ENCODE measurements at places on chromosomes 16 and 17.

GRCh38 chr16:50838885-50839284 lies 97.0 kb downstream of the CYLD start:
- no peak for DNase-seq

DNA sequence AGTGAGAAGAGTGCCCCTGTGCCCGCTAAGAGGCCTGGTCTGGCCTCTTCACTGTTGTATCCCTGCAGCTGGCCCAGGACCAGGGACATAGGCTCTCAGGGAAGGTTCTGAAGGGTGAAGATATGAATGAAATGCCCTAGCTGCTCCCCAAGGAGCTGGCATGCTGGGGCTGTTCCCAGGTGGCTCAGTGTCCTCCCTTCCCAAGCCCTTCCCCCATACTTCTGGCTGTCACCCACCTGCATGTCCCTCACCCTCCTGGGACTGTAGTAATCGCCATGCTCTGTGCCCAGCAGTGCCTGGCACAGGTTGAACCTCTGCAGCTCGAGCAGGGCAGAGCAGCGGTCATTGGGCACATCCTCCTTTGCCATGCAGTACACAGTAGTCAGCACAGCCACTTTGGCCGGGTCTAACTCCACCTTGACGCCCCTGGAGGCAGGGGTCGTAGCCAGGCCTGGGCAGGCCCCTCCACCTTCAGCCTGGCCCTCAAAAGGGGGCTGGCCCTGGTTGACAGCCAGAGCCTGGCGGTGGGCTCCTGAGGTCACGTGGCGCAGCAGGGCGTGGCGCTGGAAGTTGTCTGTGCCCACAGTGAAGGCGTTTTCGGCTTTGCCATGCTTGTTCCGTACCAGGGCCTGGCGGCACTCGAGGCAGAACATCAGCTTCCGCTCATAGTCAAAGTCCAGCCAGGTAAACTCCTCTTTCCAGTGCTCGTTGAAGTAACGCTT lies 7.6 kb downstream of the C17orf113 start:
- DNase-seq = no peak

- no peak for DNase-seq
These were observed 4.7 kb downstream of the SLC47A1 start for GRCh38 chr17:19538095-19539039.

GRCh38 chr17:79414793-79415211 lies 196.0 kb downstream of the RBFOX3 start:
- no peak for DNase-seq

DNA sequence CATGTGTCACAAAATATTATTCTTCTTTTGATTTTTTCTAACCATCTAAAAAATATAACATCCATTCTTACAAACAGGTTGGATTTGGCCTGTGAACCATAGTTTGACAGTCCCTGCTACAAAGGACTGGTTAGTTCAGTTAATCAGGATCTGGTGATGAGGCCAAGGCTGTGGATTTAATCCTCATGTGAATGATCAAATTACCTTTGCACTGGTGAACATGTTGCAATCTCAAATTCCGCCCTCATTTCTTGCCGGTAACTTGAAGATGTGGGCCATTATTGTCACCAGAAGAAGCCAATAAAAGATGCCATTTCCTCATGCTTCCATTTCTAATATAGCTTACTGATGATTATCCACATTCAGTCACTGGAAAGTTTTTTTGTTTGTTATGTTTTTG lies 35.3 kb upstream of the YPEL2 start:
- DNase-seq = no peak

- no peak for DNase-seq
These were observed 60.7 kb upstream of the TNRC6C start for GRCh38 chr17:77897741-77898301.

GRCh38 chr17:40158438-40159013 lies 18.2 kb downstream of the CASC3 start:
- DNase-seq = no peak

GRCh38 chr17:61063528-61063927 lies 336.1 kb upstream of the TBX2 start:
- DNase-seq = no peak

- DNase-seq = no peak
These were observed 25.2 kb downstream of the DEF8 start for GRCh38 chr16:89973654-89974335.

Measured in effector CD8-positive, alpha-beta T cell (primary cell).